T-cell (primary cell): ENCODE measurements at places on chromosomes 2 and 18. TPM values are rescaled to one million over a fixed set of nuclear protein-coding genes. Genes with fewer than 3 reads are reported as not detected.

The MARCHF7 gene
- total RNA-seq: 80.1 TPM

The GPD2 gene
- total RNA-seq: 9.2 TPM

The TRIM43 gene
- not detected for total RNA-seq

The ALK gene
- total RNA-seq: not detected

DNA sequence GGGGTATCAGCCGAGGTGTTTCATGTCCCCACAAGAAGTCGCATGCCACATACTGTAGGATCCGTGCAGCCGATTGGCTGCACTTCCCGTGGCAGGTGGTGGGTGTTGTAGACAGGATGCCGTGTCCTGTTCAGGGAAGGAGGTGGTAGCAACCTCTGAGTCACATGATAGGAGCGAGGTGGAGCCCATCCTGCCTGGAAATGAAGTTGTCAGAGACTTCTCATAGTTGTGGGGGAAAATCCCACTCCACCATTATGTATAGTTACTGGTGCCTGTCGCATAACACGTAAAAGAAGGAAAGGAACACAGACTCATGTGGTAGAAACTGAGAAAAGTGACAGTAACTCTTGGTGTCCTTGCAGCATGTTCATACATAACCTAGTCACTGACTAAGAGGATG, 91.4 kb upstream of the IL1R2 start:
- H3K4me1 ChIP-seq: no peaks in the 10 kb centered on the region
- H3K27me3 ChIP-seq: no peaks in the 10 kb centered on the region
- no peak overlapping the region for H3K4me3 ChIP-seq

- DNase-seq: no peak
- H3K4me1 ChIP-seq: no peaks in the 10 kb centered on the region
- H3K36me3 ChIP-seq: no peaks in the 10 kb centered on the region
Measured at GRCh38 chr2:120464448-120464931, 118.6 kb downstream of the INHBB start.

- no peaks in the 10 kb centered on the region for H3K27me3 ChIP-seq
- H3K36me3 ChIP-seq: no peaks in the 10 kb centered on the region
- no peak overlapping the region for H3K27ac ChIP-seq
- no peak overlapping the region for H3K4me3 ChIP-seq
Measured at GRCh38 chr2:186304064-186304463, 182.0 kb upstream of the ZC3H15 start.

- no peaks in the 10 kb centered on the region for H3K4me1 ChIP-seq
- no peaks in the 10 kb centered on the region for H3K36me3 ChIP-seq
- no peaks in the 10 kb centered on the region for H3K27me3 ChIP-seq
- no peak for DNase-seq
Measured at GRCh38 chr18:11046140-11046539, 103.2 kb downstream of the PIEZO2 start.
